ENCODE measurements at places on chromosomes 16 and 17.

GRCh38 chr17:1813088-1813487 is 16.6 kb downstream of the SMYD4 start:
- no peak for DNase-seq

DNA sequence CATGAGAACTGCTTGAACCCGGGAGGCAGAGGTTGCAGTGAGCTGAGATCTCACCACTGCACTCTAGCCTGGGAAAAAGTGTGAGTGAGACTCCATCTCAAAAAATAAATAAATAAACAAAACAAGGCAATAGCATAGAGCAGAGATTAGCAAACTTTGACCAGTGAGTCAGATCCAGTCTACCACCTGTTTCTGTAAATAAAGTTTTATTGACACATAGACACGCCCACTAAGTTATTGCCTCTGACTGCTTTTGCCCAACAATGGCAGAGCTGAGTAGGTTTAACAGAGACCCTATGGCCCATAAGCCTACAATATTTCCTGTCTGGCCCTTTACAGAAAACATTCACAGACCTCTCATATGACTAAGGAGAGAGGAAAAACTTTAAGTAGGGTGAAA is 44.3 kb downstream of the XYLT1 start:
- no peak for DNase-seq

DNA sequence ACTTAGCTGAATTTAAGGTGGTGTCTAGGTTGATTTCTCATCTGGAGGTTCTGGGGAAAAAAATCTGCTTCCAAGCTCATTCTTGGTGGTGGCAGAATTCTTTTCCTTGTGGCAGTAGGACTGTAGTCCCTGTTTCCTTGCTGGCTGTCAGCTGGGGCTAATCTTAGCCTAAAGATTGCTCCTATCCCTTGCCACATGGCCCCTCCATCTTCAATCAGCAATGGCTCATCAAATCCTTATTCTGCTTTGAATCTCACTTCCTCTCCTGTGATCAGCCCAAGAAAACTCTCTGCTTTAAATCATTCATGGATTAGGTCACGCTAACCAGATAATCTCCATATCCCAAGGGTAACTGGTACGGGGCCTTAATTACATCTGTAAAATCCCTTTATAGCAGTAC is 6.6 kb downstream of the FAM20A start:
- DNase-seq: no peak

DNA sequence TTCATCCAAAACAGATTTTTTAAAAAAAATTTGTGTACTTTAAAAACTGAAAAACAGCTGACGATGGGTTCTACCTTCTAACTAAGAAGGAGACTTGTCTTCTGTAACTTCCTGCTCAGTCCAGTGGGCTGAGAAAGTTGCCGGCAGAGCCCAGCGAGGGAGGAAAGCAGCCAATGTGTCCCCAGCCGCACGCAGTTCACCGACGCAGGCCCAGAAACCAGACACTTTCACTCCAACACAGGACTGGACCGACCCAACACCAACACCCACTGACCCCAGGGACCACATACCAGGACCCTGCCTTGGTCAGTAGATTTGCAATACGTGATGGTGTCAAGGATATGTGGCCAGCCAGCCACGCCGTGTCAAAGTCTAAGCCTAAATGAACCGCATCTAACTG is 25.6 kb downstream of the TRAP1 start:
- no peak for DNase-seq

GRCh38 chr16:10168258-10168657 is 14.0 kb downstream of the GRIN2A start:
- DNase-seq: no peak

- DNase-seq: peak; percentile 93
Observed at GRCh38 chr16:10942352-10943063, at the start of gene DEXI. Gene DEXI (minus strand): TSS chr16:10942468. CDS start chr16:10942005, 463 bp downstream.

DNA sequence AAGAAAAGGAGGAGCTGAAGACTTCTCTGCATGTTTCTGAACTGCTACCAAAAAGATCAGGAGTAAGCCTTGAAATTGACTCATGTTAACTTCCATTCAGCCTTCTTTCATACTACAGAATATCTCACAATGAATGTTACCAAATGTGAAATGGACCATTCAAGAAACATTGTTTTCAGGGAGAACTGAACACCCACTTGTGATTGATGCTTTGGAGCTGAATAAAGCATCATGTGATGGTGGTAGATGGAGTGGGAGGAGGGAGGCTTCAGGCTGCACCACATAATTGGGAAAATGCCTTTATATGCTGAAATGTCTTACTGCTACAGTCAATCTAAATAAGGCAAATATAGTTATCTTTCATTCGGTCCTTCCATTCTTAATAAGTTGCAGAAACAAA is 127.8 kb downstream of the CDH8 start:
- no peak for DNase-seq

DNA sequence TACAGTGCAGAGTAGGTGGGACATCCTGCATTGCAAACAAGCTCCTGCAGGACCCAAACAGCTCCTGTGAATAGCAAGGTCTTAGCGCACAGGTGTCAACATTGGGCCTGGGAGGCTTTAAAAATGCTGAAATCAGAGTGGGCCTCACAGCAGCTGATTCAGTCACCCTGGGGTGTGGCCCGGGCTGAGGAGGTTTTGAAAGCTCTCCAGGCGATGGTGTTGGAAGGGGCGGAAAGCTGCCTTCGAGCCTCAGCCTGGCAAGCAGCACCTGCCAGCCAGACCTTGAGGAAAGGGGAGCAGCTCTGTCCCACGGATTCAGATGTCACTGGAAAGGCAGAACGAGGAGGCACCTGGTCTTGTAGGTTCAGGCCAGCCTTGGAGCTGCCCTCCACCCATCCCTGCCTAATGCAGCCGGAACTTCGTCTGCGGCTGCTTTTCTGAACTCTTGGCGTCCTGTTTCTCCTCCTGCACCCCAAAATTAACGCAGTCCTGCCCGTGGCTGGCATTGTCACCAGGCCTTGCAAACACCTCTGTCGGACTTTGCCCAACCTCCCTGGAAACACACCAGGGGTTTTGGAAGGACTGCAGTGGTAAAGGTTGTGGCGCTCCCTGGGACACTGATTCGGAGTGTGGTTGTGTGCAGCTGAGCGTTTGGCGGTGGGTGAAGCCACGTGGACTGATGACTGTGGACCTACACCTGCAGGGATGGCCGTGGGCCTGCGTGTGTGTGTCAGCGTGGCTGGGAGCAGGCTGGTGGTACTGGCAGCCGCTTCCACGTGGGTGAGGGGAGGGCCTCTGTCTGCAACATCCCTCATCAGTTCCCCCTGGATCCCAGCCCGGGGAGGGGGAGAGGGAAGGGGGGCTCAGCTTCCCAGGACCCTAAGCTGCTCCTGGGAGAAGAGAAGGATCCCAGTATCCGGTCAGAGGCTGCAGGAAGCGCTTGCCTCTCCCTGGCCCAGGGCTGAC is 3.4 kb downstream of the NECAB2 start:
- no peak for DNase-seq

DNA sequence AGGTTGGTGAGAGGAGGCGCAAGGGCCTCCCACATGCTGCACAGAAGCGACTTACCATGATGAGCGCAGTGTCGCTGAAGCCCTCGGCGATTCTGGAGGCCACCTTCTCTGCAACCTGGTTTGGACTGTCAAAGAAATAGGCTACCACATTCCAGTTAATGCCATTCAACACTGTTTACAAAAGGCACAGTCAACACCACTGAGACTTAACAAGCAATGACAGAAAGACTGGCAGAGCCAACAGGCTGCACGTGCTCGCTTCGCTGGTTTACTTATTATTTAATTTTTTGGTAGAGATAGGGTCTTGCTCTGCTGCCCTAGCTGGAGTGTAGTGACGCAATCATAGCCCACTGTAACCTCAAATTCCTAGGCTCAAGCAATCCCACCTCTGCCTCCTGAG is 18.2 kb downstream of the EMC8 start:
- DNase-seq: no peak

DNA sequence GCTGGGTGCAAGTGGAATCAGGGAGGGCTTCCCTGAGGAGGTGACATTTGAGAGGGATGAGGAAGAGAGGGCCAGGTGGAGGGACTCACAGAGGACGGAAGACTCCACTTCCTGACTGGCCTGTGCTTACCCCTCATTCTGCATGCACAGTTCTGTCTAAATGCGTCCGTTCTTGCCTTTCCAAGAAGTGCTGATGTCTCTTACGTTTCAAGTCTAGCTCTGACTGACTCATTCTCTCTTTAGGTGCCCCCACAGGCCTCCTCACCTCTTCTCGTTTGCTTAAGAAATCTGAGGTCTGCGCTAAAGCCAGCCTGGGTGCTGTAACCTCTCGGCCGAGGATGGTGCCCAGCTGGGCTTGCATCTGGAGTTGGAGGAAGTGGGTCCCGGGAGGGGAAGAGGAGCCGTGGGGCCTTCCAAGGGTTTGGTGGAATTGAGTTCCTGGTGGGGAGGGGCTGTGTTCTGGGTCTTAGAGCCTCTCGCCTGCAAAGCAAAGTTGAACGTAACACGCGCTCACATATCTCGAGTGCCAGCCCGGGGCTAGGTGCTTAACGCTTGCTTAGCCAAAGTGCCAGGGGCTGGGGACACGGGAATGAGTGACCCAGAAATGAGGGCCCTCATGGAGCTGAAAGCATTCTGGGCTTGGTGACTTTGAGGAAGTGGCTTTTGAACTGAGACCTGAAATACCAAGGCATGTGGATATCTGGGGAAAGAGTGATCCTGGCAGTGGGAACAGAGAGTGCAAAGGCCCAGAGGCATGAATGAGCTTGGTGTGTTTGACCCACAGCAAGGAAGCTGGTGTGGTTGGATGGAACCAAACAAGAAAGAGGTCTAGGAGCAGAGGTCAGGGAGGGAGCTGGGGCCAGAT is 4.8 kb downstream of the IL4R start:
- DNase-seq: peak; percentile 27

- DNase-seq: no peak
Observed at GRCh38 chr17:74402048-74402447, 29.8 kb upstream of the GPRC5C start.

- DNase-seq: no peak
Observed at GRCh38 chr16:608019-608418, 18.2 kb downstream of the RAB40C start.

- DNase-seq: no peak
Observed at GRCh38 chr17:12256380-12256995, 235.8 kb downstream of the MAP2K4 start.

GRCh38 chr17:47622180-47622549 is 27.6 kb upstream of the KPNB1 start:
- no peak for DNase-seq

GRCh38 chr17:11925262-11926021 is 71.8 kb downstream of the ZNF18 start:
- DNase-seq: no peak

GRCh38 chr17:77798031-77798430 is 160.5 kb upstream of the TNRC6C start:
- no peak for DNase-seq

GRCh38 chr17:76725580-76726230 is 701 bp downstream of the JMJD6 start:
- DNase-seq: peak; percentile 89

DNA sequence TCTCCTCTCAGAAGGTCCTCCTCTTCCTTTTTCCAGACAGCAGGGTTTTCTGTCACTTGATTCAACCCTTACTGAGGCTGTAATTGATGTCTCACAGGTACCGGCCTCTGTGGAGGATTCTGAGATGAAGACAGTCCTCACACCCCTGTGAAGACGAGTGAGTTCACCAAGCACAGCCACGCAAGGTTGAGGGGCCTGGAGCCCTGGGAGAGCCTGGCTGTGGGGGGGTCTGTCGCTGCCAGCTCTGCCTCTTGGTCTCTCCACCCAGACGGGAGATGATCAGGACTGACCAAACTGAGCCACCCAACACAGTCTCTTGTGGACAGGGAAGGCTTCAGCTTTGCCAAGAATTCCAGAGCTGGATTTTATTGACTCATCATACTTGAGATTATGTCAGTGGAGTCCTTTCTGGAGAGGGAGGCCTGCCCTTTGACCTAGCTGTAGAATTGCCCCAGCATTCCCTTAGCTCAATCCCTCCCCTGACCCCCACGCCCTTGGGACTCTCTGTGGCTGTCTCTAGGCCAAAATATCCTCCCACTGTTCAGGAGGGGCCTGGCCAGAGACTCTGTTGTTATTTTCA is 51.1 kb upstream of the CRHR1 start:
- DNase-seq: no peak

- DNase-seq: no peak
Observed at GRCh38 chr17:76553178-76553908, 13.5 kb downstream of the PRCD start.

- no peak for DNase-seq
Observed at GRCh38 chr16:56514845-56515244, 5.0 kb downstream of the BBS2 start.

- DNase-seq: no peak
Observed at GRCh38 chr17:81365601-81366585, 29.4 kb upstream of the BAHCC1 start.

DNA sequence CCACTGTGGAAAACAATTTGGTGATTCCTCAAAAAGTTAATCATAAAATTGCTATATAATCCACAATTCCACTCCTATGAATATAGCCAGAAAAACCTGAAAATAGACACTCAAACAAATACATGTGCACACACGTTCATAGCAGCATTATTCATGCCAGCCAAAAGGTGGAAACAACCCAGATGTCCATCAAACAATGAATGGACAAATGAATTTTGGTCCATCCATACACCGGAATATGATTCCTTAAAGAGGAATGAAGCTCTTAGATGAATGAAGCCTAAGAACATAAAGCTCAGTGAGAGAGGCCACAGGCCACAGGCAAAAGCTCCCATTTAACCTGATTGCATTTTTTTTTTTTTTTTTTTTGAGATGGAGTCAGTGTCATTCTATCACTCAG is 114.6 kb upstream of the TNRC6C start:
- no peak for DNase-seq

DNA sequence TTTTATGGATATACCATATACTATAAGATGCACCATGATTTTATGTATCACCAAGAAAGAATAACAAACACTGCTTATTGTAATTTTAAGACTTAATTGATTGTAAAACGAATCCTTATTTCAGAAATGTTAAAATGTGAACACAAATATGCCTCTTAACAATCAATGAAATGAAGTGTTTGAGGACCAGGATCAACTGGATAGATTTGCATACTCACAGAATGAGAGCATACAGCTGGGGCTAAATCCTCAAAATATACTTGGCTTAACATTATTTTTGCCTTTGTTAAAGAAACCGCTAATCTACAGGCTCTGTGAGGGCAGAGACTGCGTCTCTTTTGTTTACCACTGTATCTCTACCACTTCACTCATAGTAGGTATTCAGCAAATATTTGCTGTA is 93.6 kb downstream of the SPACA3 start:
- no peak for DNase-seq

GRCh38 chr16:51674615-51675014 is 523.5 kb upstream of the SALL1 start:
- no peak for DNase-seq

- no peak for DNase-seq
Observed at GRCh38 chr16:57867000-57867561, 64.8 kb upstream of the KIFC3 start.

GRCh38 chr16:56369202-56369601 is 56.1 kb downstream of the AMFR start:
- DNase-seq: no peak

Measured in gastrocnemius medialis (tissue), 4 donors.